NAMALWA (cell line): ENCODE measurements at places on chromosomes 11 and 22.

- DNase-seq: no peak
These were observed 63.0 kb downstream of the TMPRSS5 start for GRCh38 chr11:113643006-113643585.

GRCh38 chr11:69744435-69744834 is 30.7 kb downstream of the FGF4 start:
- DNase-seq: no peak

- no peak for DNase-seq
These were observed 905.5 kb upstream of the RAG2 start for GRCh38 chr11:37503411-37504059.

- no peak for DNase-seq
These were observed 19.5 kb upstream of the SLC22A12 start for GRCh38 chr11:64571410-64572091.

DNA sequence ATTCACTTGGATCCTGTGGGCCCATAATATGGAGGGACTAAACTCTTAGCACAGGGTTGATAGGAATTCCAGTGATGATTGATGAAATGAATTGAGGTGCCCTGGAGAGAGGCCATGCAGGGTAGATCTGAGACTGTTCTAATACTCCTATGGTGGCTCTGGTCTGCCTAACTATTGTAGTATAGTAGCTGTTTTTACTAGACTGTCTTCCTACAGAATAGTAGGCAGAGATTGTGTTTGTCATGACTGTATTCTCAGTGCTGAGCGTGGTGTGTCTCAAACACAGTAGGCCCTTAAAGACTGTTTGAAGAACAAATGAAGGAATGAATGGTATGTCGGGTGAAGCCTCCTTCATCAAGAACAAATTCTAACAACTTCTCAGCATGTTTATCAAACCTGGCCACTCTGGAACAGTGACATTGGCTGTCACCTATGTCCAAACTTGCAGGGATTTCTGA is 107.0 kb upstream of the SESN3 start:
- no peak for DNase-seq

GRCh38 chr11:882596-882995 is 28.0 kb downstream of the CHID1 start:
- DNase-seq: no peak

GRCh38 chr11:1779034-1779805 is 15.5 kb upstream of the CTSD start:
- DNase-seq: no peak

DNA sequence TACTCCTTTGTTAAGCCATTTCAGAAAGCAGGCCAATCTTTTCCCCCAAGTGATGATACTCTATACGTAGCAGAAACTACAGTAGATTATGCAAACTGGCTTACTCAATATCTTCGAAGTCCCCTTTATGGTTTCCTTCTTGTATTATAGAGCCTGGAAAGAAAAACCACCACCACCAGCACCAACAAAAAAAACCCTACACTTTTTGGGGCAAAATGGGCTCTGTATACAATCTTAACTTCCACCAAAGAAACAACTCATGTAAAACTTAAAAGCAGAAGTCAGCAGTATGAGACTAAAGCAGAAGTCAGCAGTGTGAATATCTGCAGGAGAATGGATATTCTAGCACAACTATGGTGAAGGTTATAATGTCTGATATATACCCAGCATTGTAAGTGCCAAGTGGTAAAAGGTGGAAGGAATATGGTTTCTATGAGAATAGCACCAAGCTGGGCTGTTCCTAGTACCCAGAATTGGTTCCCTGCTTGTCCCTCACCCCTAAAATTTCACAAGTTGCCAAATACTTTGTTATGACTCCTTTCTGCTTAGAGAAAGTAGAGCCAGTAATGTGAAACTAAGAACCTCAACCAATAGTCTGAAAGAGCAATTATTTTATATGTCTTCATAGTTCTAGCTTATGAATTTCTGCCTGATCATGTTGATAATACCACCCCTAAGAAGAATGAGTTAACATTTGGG is 252.1 kb downstream of the SBF2 start:
- peak; percentile 5 for DNase-seq

- no peak for DNase-seq
These were observed 429 bp upstream of the SLC22A6 start for GRCh38 chr11:62985041-62985750.

- DNase-seq: peak; percentile 55
These were observed 32.3 kb downstream of the ARVCF start for GRCh38 chr22:19984201-19984753.

- no peak for DNase-seq
These were observed 20.1 kb upstream of the EIF3D start for GRCh38 chr22:36549033-36549432.

GRCh38 chr11:26761361-26761809 is 39.5 kb upstream of the SLC5A12 start:
- DNase-seq: no peak

GRCh38 chr11:4514196-4514595 is 30.8 kb upstream of the OR52M1 start:
- DNase-seq: no peak

DNA sequence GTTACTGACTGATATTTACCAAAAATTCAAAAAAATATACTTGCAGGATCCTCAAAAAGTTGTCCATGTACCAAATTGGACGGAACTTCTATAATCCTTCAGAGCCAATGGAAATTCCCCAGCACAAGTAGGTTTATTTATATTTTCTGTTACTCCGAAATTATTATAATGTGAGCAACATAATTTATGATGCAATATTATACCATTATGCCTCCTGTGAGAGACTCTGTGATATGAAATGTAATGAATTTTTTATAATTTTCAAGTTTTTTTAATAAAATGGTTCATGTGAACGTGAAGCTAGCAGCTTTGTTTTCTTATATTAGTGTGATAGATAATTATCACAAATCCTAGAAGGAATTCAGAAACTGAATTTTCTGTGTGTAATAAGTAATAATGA is 18.2 kb downstream of the PIWIL4 start:
- no peak for DNase-seq

GRCh38 chr11:30914143-30914762 is 328.1 kb upstream of the MPPED2 start:
- DNase-seq: peak; percentile 59

- no peak for DNase-seq
These were observed 18.4 kb upstream of the TAB1 start for GRCh38 chr22:39381009-39381755.

DNA sequence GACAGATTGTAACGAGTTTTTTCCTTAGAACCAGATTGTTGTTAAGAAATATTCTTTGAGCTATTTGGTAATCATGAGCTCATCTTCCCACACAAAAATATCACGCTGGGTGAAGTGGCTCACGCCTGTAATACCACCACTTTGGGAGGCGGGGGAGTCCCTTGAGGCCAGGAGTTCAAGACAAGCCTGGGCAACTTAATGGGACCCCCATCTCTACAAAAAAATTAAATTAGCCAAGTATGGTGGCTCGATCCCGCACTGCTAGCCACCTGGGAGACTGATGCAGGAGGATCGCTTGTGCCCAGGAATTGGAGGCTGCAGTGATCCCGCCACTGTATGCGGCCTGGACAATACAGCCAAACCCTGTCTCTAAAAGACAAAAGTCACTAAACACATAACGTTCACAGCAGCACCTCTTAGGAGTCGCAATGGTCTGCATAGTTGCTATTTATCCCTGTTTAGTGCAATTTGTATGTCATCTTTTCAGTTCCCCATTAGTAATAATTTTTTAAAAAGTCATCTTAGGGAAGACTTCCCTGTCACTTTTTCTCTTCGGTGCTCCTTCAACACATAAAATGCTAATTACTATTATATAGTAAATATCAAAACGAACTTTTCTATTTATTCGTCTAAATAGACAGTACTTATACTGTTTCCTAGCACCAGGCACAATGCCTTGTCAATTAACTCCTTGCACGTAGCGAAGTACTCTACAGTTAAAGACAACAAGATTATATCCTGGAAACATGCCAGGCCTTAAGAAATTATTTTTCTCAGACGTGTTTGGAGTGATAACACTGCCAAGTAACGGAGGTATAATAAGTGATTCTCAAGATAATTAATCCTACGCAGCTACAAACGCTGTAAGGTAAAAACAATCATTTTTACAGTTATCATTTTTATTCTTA is 1.1 kb downstream of the ST13 start:
- DNase-seq: peak; percentile 32

DNA sequence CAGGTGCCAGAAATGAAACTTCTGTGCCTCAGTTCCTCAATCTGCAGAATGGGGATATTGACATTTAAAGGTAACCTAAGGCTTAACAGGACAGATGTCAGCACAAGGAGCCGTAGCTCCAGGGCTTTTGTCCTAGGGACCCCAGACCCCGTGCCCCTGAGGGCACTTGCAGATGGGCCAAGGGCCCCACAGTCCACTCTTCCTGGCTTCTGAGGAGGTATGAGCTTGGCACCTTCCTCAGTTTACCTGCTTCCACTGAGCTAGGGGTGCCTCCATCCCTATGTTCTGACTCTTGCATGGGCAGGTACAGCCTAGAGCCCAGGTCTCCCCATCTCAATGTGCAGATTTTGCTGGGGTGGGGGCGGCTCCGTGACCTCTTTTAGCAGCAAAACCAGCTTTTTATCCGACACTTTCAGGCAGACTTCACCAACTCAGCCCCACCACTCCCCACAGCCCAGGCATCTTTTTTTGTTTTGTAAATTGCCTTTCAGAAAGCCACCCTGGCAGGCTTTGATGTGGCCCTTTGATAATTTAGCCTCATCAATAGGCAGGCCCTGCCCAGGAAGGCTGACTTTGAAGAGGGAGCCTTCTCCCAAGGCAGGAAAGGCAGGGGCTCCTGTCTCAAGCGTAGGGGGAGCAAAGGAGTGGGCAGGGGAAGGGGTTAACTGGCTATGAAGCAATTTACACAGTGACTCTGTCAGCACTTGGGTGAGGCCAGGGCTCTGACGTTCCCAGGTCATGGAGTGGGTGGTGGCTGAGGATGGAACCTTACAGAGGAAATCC is 23.7 kb upstream of the FGF3 start:
- no peak for DNase-seq

DNA sequence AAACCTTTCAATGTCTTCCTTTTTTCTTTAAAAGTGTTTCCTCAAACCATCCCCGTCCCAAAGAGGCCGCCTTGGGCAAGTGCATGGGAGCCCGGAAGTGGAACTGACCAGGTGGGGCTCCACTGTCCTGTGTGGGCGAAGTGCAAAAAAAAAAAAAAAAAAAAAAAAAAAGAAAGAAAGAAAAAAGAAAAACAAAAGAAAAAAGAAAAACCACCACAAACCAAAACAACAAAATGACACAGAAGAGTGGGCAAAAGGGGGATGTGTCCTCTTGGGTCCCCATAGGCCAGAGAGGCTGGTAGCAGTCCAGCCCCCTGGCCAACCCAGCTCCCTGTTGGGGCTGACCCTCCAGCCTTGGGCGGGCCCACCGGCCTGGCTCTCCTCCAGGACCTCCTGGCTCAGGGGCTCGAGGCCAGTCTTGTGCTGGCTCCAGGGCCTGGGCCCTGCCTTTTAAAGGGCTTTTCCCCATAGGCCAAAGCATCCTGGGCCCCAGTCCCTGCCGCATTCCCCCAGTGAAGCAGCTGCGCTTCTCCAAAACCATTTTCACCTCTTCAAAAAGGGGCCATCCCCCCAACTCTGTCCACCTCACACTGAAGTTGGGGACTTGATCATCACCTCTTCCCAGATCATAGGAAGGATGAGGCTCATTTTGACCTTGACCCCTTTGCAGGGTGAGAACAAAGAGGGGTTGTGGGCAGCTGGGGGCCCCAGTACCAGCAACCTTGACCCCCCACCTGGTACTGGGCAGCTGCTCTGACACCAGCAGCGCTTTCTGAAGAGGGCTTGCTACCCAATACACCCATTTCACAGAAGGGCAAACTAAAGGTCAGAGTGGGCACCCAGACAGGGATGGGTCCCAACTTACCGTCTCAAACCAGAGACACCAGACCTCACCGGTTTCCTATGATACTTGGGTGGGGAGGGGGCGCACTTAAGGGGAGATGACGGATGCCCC is 9.4 kb downstream of the CBX6 start:
- DNase-seq: no peak

DNA sequence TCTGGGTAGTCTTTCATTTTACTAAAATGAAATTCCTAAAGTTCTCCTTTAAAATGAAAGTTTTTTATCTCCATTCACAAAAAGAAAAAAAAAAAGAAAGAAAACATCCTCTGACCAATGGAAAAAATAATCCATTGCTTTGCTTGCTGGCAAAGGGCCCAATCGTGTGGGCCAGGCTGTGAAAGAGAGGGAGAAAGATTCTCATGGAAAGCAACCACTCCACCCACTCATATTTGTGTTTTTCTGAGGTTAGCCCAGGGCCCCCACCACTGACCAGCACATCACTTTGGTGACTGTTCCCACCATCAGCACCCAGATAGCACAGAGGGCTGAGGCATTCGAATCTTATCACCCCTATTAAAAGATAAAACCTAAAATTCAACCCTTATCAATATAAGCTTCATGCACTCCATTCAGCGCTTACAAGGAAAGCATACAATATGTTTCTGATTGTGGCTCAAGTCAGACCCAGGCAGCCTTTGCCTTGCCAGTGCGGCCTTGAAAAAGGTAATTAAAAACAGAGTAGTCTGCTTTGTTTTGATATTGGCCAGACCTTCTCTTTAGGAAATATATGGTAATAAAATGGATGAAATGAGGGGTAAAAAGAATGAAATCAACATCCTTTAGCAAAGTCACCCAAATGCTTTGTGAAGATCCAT is 192.8 kb downstream of the ETS1 start:
- no peak for DNase-seq

- DNase-seq: no peak
These were observed 30.4 kb downstream of the SIK2 start for GRCh38 chr11:111632516-111633220.

- no peak for DNase-seq
These were observed 109.9 kb upstream of the CLMP start for GRCh38 chr11:123304828-123305466.

GRCh38 chr11:111123463-111124398 is 121.8 kb upstream of the POU2AF2 start:
- DNase-seq: no peak

DNA sequence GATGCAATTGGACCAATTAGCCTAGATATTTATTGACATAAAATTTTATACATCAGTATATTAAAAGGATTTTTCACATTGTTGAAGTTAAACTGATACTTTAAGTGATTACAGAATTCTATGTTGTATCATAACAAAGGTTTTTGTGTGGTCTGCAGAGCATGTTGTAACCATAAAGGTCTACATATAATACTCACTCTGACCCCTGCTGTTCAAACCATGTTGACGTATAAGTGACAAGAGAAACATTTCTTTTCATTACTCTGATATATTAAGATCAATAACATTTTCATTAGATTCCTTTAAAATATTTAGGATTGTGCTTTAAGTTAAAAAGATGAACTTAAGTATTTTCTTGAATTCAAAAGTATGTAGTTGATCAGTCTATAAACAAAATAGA is 63.9 kb downstream of the GAS2 start:
- peak; percentile 37 for DNase-seq

- DNase-seq: peak; percentile 91
These were observed 9.2 kb downstream of the FXYD2 start for GRCh38 chr11:117815262-117815803.

DNA sequence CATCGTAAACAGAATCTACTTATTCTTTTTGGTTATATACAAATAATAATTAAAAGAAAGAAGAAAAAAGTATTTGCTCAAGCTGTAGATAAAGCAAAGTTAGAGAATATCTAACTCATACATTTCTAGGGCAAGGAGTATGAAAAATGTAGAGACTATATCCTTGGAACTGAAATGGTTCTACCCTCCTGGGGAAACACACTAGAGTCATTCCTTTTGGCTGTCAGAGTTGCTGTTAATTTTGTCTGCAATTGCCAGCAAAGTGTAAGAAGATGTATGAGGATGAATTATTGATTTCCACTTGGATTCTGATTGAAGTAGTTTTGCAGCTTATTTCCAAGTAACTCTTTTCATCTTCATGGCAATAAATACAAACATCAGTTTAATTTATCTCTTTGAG is 69.1 kb downstream of the SLC17A6 start:
- no peak for DNase-seq

- DNase-seq: no peak
These were observed 766 bp downstream of the IZUMO1R start for GRCh38 chr11:94305146-94305545.
